Activated CD4-positive, CD25-positive, alpha-beta regulatory T cell (primary cell): ENCODE measurements at places on chromosomes 4 and X.

GRCh38 chr4:45475548-45475947, 648.3 kb downstream of the GABRG1 start:
- no peak for DNase-seq

GRCh38 chrX:102711872-102712215, 404 bp upstream of the GPRASP2 start:
- DNase-seq, result no peak

- DNase-seq, result no peak
Measured at GRCh38 chr4:122692641-122693520, 39.6 kb upstream of the BBS12 start.

- DNase-seq, result no peak
Measured at GRCh38 chr4:142708231-142708630, 137.9 kb downstream of the INPP4B start.

GRCh38 chr4:76753814-76754213, 144.1 kb downstream of the SOWAHB start:
- no peak for DNase-seq
